ENCODE measurements at places on chromosomes 13 and 19. TPM values are rescaled to one million over a fixed set of nuclear protein-coding genes. Genes with fewer than 3 reads are reported as not detected.

The ERICH4 gene
- polyA plus RNA-seq, result not detected

The ZNF835 gene
- polyA plus RNA-seq, result 0.01 TPM

The ANKLE1 gene
- 0.41 TPM for polyA plus RNA-seq

The GGACT gene
- 6.2 TPM for polyA plus RNA-seq

The RAD23A gene
- 20.3 TPM for polyA plus RNA-seq

The ZNF223 gene
- polyA plus RNA-seq, result 4.0 TPM

The CYP4F12 gene
- 1.9 TPM for polyA plus RNA-seq

- DNase-seq, result no peak
These were observed 10.7 kb upstream of the PABPC3 start for GRCh38 chr13:25085125-25085742.

GRCh38 chr19:42069619-42070351, at the start of gene GRIK5:
Gene GRIK5, minus strand, starts transcription at chr19:42070206. Its CDS starts 4,436 bp downstream, at chr19:42065770.
- no peak for DNase-seq

- peak; percentile 96 for DNase-seq
These were observed 1.7 kb upstream of the BCAM start for GRCh38 chr19:44807162-44807561.

DNA sequence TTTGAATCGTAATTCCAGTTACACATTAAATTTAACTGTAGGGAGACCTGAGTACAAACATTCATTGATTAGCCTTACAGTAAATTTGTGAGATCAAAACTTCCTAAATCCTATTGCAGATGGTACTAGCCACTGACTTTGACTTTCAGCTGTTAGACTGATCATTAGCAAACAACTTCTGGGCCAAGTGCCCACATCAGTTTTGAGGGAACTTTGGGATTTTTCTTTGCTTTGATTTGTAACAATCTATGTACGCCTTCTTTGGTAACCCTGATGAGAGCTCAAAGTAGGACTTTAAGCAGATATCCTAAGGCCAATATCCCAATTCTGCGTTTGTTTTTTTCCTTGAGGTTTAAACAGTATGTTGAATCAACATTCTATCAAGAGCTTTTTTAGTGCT, 131.5 kb downstream of the DLEU7 start:
- DNase-seq, result no peak

- no peak for DNase-seq
These were observed 29.9 kb downstream of the RGCC start for GRCh38 chr13:41487222-41487621.

GRCh38 chr13:94967183-94968039, 255.1 kb upstream of the SOX21 start:
- no peak for DNase-seq

DNA sequence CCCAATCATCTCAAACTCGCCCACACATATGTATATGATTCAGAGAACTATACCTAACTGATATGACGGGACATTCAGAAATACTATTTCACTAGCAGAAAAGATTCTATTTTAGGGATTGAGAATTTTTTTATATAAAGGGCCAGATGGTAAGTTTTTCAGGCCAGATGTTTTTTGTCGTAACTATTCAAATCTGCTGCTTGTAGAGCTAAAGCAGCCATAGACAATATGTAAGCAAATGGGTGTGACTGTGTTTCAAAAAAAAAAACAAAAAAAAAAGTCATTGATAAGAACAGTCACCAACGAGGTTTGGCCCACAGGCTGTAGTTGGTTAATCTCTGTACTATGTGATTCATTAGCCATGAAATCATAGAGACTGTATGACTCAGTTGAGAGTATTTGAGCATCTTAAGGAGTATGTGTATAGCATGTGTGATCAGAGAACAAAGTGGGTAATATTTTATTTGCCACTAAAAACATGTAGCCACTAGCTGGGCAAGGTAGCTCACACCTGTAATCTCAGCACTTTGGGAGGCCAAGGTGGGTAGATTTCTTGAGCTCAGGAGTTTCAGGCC, 2724.7 kb downstream of the PCDH9 start:
- no peak for DNase-seq
